ENCODE measurements at places on chromosomes 11 and 22.

- DNase-seq, result no peak
Measured at GRCh38 chr11:1952806-1953482, 5.8 kb downstream of the MRPL23 start.

DNA sequence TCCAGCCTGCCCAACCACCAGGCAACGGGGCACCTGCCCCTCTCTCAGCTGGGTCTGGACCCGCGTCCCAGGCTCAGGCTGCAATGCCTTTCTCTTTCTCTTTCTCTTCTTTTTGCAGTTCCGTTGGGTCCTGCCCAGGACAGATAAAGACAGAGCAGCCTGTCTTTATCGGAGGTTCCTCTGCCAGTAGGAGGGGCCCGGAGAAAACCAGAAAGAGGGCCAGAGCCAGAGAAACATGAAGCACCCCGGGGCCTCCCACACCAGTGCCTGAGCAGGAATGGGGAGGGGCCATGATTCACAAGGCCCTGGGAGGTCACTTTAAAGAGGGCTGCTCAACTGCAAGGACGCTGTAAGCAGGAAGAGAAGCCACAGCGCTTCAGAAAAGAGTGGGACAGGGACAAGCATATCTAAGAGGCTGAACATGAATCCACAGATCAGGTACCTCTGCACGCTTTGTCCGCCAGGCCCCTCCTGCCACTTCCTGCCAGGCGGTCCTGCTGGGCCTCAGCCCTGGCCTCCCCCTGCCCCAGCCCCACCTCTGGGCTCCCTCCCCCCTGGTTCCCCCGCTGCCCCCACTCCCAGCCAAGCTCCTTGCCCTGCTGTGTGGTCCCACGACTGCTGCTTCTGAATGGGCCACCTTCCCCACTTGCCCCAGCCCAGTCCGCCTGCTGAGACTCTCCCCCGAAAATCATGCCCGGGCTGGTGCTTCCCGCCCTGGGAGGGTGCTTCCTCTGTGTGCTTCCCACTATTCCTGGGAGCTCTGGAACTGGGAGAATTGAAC is at the start of gene APOBEC3C:
Gene APOBEC3C, plus strand, starts transcription at position 316 of the 781 bp plus-strand sequence. Its CDS starts 106 bp downstream, at position 422.
- DNase-seq, result peak; percentile 86

GRCh38 chr11:72724851-72725723 is 27.1 kb downstream of the ARAP1 start:
- peak; percentile 60 for DNase-seq

DNA sequence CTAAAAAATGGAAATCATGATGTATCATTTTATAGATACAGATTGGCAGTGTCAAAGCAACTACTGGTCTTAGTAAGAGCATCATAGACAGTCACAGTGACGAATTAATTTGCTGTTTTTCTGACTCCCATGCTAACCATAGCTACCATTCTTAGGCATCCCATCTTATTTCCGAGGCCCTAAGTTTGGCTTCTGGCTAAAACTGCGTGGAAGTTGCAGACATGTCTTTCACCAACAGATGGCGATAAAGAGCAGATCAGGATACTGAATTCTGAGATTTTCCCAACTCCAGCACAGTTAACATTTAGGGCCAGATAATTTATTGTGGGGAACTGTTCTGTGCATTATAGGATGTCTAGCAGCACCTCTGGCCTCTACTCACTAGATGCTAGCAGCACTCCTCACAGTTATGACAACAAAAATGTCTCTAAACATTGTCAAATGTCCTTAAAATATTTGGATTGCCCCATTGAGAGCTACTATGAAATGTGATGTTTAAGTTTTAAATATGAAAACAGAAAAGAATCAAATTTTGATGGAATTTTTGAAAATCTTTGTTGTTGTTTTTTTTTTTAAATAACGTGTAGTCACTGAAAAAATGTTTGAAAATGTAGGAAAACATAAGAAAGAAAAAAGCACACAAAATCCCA is 16.3 kb downstream of the OR2AG2 start:
- DNase-seq, result peak; percentile 17

DNA sequence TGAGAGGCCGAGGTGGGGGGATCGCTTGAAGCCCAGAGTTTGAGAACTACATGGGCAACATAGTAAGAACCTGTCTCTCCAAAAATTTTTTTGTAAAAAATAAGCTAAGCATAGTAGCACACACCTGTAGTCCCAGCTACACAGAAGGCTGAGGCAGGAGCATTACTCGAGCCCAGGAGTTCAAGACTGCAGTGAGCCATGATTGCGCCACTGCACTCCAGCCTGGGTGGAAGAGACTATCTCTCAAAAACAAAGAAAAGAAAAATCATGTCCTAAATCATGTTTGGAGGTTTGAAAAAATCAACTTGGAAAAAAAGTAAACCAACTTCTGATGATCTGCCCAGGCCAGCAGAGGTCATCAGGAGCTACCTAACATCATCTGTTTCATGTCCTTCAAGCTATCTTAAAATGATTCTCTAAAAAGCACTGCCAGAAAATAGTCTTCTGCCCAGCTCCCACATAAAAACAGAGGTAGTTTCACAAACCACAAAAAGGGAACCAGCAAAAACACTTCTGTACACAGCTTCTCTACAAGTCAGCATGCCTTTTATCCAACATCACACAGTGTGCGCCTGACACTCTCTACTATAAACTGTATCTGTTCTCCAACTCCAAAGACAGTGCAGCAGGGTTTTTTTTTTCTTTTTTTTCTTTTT is 165.0 kb downstream of the SOX6 start:
- DNase-seq, result no peak

DNA sequence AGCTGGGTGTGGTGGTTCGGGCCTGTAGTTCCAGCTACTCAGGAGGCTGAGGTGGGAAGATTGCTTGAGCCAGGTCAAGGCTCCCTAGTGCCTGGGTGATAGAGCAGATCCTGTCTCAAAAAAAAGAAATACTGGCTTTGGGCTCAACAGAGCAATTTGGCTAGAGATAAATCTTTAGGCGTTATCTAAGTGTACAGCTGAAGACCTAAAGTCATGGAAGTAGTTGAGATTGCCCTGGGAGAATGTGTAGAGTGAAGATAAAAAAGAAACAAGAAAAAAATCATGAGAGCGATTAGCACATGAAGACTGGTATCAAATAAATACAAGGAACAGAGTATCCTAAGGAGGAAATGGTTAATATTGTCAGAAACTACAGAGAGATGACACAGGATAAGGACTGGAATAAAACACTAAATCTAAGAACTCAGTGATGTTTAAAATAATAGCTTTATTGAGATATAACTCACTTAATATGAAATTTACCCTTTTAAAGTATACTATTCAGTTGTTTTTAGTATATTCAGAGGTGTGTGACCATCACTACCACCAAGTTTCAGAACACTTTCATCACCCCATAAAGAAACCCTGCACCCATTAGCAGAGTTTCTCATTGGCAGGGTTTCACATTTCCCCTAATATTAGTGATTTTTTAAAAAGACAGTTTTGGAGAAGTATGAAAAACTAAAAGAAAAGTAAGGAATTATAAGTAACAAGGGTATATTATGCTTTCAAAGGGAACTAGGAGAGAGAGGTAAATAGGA is 20.7 kb downstream of the PIK3C2A start:
- no peak for DNase-seq

DNA sequence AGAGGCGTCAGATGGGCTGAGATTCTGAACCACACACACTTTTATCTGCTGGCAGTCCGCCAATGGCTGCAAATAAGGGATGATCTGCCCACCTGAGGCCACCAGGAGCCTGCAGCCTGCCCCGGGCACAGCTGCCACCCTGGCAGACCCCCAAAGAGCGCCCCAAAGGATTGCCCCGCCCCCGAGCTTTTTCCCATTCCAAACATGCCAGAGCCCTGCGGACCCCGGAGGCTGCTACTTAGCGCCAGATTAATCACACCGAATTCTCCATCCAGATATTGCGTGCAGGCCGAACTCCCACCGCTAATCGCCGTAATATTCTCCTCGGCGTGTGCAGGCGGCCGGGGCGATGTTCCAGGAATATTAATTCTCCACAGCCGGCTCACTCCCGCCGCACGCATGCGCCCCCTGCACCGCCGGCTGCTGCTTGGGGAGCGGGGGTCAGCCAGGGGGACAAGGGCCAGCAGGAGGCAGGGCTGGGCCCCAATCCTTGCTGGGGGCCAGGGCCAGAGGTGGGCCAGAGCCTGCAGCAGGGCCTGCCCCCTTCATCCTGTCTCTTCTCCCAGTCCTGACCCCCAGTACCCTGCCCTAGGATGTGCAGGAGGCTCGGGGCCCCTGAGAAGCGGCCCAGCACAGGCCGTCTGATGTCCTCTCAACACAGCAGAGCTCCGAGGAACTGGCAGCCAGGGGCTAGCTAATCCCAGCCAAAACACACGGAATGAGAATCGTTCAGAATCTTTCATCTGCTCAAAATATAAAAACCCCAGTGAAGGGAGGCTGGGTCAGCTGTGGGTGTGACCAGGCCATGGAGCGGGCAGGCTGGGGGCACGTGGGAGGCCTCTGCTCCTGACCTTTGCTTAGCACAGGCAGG is 19.5 kb upstream of the TCF20 start:
- no peak for DNase-seq

DNA sequence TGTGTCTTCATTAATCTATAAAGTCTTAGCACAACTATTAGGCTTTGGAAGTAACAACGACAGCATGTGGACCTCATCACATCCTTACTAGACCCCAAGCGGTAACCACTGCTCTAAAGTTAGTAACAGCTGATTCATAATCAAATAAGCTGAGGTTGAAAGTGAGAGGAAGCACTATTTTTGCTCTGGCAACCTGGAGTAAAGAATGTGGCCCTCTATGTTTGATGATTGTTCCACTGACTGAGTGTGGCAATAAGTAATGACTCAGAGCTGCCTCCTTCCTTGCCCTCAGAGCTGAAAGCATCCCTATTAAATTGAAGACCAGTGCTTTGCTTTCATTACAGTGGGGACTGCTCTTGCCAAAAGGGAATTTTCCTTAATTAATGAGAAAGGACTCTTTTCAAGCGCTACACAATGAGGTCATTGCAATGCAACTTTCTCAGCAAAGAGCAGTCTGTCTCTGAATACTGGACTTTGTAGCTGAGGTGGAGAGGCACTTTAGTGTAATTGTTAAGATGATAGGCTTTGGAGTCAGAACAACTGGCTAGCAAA is 906.1 kb upstream of the RAG2 start:
- DNase-seq, result peak; percentile 98

GRCh38 chr11:9001736-9002135 is 2.1 kb downstream of the NRIP3 start:
- DNase-seq, result peak; percentile 87
